Activated CD4-positive, alpha-beta T cell treated with anti-CD3 and anti-CD28 coated beads for 24 hours (primary cell): ENCODE measurements at places on chromosomes 11 and 22.

GRCh38 chr22:27775758-27776649 is 25.6 kb downstream of the MN1 start:
- no peak for DNase-seq

DNA sequence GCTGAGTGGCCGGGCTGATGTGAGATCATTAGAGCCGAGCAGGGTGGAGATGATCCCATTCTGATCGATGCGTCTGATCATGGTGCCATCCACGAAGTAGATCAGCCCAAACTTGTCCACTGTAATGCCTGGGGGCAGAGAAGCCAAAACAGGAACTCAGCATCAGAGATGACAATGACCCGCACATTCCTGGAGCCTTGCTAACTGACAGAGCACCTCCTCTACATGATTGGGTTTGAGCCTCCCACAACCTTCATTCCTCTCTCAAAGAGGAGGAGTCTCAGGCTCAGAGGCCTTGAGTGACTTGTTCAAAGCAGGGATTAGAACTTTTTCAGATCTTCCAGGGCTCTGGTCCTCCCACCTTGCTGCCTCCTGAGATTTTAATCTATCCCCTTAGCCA is 133.7 kb upstream of the NARS2 start:
- no peak for DNase-seq

- DNase-seq: no peak
Measured at GRCh38 chr11:69560141-69560790, 78.8 kb downstream of the LINC01488 start.

DNA sequence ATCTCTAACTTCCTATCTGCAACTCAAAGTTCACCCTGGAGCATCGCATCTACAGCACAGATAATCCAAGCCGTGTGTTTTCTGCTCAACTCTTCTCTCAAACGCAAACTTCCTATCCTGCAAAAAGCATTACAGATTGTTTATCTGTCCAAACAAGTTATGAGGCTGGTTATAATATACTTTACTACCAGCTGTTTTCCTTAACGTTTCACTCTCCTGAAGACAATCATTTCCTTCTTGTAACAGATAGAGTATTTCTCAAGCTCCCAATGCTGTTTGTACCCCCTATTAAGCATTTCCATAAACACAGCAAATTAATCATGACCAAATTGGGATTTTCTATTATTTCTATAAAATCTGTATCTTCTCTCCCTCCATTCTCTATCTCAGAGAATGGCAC is 84.7 kb downstream of the SBF2 start:
- DNase-seq: no peak

DNA sequence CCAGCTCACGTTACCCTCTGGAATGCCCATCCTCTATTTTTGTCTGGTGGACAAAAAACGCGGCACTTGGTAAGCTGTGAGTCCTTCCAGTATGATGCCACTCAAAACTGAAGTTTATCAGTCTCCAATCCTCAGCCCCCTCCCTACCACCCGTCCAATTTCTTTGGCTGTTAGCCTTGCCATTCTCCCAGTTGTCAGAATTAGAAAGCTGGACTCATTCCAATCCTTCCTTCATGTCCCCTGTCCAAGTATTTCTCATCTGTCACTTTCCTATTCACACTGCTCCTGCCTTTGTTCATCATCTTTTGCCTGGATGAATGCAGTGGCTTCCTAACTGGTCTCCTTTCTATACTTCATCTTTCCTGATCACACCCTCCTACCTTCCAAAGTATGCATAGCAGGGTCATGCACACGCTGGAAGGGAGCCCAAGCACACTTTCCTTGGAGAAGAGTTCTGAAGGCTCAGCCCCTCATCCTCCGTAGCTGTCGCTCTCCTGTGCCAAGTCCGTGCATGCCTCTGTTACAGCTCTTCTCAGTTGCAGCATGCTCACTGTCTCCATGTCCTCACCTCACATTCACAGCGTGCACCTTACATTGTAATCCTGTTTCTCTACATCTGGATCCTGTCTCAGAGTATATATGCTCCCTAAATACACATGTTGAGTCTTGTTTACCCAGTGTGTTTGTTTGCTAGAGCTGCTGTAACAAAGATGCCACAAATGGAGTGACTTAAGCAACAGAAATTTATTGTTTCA is 19.4 kb downstream of the APLP2 start:
- DNase-seq: no peak

- no peak for DNase-seq
Measured at GRCh38 chr11:106321601-106322000, 244.1 kb downstream of the AASDHPPT start.

- DNase-seq: peak; percentile 38
Measured at GRCh38 chr11:2377511-2378443, 667 bp downstream of the CD81 start.

- no peak for DNase-seq
Measured at GRCh38 chr11:10937385-10937771, 79.5 kb upstream of the ZBED5 start.

DNA sequence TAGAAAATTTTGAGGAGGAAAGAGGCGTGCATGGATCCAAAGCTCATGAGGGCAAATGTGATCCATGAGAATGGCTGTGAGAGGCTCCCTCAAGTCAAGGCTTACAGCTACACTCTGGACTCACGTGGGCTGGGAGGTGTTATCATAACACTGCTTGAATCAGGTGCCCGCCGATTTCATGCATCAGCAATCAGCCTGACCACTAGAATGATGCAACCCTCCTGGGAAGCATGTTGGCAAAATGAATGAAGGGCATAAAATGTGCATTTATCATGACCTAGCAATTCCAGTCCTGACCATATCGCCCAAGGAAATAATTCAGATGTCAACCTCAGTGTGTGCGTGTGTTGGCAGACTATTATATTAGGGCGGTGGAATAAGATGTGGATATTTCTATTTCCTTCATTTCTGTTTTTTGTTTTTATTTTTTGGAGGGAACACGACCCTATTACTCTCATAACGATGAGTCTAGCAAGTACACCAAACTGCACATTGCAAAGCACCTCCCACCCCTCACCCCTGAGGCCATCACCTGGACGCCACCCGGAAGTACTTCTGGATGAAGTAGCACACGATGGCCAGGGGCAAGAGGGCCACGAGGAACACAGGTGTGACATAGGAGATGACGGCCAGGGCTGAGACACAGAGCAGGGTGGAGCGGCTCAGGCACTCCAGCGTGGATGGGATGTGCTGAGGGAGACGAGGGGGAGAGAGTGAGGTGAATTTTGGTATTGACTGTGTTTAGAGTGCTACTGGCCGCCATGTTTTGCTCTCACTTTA is 15.7 kb upstream of the KCNJ11 start:
- DNase-seq: no peak

GRCh38 chr11:131938351-131938751 is 567.9 kb downstream of the NTM start:
- no peak for DNase-seq

DNA sequence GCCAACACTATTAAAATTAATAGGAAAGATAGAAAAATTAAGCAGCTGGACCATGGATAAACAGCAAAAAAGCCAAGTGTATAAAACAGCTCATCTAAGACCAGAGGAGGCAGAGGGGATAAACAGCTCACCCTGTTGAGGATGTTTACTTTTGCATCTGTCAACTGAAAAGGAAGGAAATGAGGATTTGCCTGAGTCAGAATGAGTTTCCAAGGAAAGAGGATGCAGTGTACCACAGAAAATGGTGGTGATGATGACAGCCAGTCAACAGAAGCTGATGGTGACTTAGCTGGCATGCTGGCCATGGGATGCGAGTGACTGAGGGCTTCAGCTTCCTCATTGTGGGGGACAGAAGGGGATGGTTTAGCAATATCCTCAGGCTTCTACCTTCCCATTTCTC is 183.5 kb downstream of the KIRREL3 start:
- no peak for DNase-seq

DNA sequence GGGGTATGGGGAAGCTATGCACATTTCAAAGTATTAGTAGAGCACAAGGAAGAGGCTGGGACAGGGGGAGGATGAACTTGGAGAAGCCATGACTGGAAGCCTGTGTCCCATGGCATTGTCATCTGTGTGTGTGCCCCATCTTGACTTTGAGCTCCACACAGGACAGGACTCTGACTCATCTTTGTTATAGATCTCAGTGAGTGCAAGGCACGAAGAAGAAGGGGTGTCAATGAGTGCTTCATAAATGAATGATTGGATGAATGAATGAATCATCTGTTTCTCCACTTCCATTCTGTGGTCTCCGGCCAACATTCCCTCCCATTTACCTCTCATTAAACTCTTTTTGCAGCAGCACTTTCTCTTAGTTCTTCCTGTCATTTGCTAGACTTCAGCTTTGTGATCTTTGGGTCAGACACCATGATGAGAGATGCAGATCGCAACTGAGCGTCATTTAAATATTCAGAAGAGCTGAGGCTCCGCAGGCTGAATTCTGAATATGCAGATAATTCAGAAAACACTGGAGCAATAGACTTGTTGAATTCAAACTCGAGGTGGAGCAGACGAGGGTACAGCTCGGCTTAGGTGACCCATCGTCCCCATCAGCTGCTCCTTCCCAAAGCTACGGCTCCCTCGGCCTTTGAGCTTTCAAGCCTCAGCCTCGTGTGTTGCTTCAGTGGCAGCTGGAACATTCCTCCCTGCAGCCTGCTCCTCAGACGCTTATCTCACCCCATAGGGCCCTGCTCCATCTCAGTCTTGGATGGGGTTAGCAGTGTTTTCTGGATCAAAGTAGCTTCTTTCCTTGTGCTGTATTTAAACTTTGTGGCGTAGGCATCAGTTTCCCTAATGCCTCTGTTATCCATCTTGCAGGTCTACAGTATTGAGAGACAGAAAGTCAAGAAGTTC is 30.8 kb downstream of the APOL3 start:
- no peak for DNase-seq
